Cerebellar cortex (tissue), 1 donor: ENCODE measurements at places on chromosomes 1 and 21.

DNA sequence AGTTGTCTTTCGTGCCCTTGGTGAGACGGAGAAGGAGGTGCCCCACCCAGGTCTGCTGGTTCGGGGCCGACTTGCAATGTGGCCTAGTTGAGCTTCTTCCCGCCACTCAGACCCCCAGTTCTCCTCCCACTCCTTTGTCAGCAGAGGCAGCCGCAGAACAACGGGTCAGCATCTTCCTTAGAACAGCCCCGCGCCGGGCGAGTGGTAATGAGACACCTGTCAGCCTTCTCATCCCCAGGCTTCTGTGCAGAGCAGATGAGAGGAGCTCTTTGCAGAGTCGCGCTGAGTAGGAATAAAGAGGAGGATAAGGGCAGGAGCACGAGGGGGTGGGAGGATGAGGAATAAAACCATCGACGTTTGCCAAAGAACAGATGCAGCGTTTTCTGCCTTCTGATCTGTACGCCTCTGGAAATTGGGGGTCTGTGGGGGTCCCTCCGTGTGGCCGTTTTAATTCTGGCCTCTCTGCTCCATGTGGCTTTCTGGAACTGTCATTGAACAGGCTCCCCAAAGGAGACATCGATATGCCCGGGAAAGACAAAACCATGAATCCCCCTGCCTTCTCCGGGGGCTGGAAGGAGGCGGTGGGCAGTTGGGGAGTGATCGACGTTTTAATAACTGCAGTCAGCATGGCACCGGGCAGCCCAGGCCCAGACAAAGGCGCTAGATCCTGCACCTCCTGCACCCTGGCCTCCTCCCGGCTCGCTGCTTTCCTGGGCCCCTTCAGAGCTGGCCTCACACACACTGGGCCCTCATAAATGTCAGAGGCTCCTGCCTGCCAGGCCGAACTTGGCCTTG is 27.5 kb upstream of the IGSF21 start:
- DNase-seq: no peak

- peak; percentile 73 for DNase-seq
Measured at GRCh38 chr1:174743654-174744561, 255.8 kb upstream of the CACYBP start.

DNA sequence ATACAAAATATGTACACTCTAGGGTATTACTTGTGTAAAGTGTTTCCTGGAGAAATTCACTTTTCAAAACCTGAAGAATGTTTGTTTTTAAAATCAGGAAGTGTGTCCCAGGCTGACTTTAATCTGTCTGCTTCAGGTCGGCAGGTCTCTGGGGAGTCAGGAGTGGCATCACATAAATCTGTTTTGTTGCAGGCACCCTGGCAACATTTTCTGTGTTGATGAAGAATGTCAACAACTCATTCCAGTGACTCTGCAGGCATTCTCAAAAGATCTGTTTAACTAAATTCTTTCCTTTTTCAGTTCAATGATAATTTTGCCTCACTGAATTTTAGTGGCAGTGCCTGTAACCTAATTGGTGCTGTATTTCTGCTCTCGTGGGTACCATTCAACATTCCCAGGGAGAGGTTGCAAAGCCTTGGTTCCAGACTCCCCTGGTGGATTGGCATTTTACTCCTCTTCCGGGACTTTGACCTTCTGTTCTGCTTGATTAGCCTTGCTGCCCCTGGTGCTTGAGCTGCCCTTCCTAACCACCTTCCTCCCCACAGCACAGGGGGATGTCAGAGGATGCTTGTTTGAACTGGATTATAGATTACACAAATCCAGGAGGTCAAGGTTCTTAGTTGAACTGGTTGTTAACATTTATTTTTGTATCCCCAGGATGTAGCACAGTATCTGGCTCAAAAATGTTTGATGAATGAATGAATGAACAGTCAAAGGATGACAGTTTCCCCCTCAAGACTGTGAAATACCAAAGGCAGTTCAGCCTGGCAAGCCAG is 55.4 kb upstream of the LPGAT1 start:
- DNase-seq: no peak

- DNase-seq: peak; percentile 69
Measured at GRCh38 chr1:246012341-246012740, 494.7 kb downstream of the SMYD3 start.
